ENCODE measurements at places on chromosomes 5 and 9.
A peak's percentile ranks its signal among the peaks of the same experiment; 100 is the strongest.

DNA sequence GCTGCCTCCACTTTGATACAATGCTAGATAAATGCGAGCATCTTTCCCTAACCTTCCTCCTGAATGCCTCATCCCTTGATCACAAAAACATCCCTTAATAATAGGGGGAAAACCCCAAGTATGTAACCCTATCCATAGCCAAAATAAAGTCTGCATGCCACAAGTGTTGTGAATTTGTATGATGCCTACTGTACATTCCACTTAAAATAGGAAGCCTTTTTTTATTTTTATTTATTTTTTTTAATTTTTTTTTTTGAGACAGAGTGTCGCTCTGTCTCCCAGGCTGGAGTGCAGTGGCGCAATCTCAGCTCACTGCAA is 207.0 kb downstream of the AOPEP start:
- no peak for DNase-seq

GRCh38 chr5:92640340-92640739 is 940.7 kb downstream of the NR2F1-AS1 start:
- no peak for DNase-seq

- no peak for DNase-seq
Measured at GRCh38 chr5:122264610-122265009, 47.4 kb upstream of the SNCAIP start.

- DNase-seq: no peak
Measured at GRCh38 chr9:129506041-129506440, 114.9 kb downstream of the C9orf50 start.

- DNase-seq: peak; percentile 38
Measured at GRCh38 chr5:135913713-135914626, 18.3 kb upstream of the IL9 start.
